Upper lobe of left lung (tissue), 6 donors: ENCODE measurements at places on chromosomes 1 and 21. TPM values are rescaled to one million over a fixed set of nuclear protein-coding genes. Genes with fewer than 3 reads are reported as not detected.

- no peak for DNase-seq
- H3K4me1 ChIP-seq = no peaks in the 10 kb centered on the region
- no peaks in the 10 kb centered on the region for H3K36me3 ChIP-seq
- no peaks in the 10 kb centered on the region for H3K27me3 ChIP-seq
- H3K4me3 ChIP-seq = no peak overlapping the region
- H3K27ac ChIP-seq = no peak overlapping the region
Measured at GRCh38 chr1:232380596-232380995, 249.3 kb downstream of the SIPA1L2 start.

GRCh38 chr1:214615871-214616270 is 12.9 kb downstream of the CENPF start:
- H3K4me3 ChIP-seq = no peak overlapping the region
- no peaks in the 10 kb centered on the region for H3K36me3 ChIP-seq
- no peak for DNase-seq
- no peaks in the 10 kb centered on the region for H3K4me1 ChIP-seq
- H3K27me3 ChIP-seq = no peaks in the 10 kb centered on the region
- no peak overlapping the region for H3K27ac ChIP-seq

DNA sequence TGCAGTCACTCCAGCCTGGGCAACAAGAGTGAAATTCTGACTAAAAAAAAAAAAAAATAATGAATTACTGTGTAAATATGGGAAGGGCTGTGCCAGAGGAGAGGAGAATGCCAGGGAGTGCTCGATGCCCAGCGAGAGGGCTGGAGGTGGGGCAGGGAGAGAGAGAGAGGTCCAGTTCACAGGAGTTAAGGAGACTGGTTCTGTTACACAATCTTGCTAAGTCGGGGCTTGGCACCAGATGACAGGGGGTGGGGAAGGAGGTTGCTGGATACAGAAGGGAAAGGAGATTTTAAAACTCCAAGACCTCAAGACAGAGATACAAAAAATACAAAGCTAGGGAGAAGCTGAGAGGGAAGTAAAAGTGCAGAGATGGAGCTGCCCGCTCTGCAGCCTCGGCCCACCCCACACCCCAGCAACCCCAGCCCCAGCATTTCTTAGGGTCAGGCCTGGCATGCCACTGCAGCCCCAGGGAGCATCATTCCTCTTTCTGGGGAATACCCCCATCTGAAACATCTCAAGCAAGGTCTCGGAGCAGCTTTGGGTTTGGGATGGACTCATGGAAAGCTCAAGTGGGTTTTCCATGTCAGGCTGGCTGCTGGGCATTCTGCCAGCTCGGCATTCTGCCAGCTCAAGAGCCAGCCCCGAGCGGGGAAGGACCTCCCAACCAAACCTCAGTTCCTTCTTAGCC is 991 bp downstream of the SELENBP1 start:
- DNase-seq = peak; percentile 90
- H3K4me1 ChIP-seq = peaks cover 33% of the 10 kb centered on the region
- H3K27me3 ChIP-seq = no peaks in the 10 kb centered on the region
- H3K4me3 ChIP-seq = no peak overlapping the region
- H3K27ac ChIP-seq = peak overlapping the region; percentile 83
- peaks cover 10% of the 10 kb centered on the region for H3K36me3 ChIP-seq

GRCh38 chr1:229075716-229076115 is 195.2 kb upstream of the RAB4A start:
- no peak for DNase-seq
- H3K27ac ChIP-seq = no peak overlapping the region
- no peaks in the 10 kb centered on the region for H3K36me3 ChIP-seq
- H3K4me1 ChIP-seq = no peaks in the 10 kb centered on the region

BTF3L4 gene
- total RNA-seq = 37.1 TPM

GRCh38 chr1:2274929-2275475 is 46.9 kb downstream of the SKI start:
- H3K36me3 ChIP-seq = peaks cover 5% of the 10 kb centered on the region
- peaks cover 100% of the 10 kb centered on the region for H3K4me1 ChIP-seq
- peak; percentile 85 for DNase-seq
- no peaks in the 10 kb centered on the region for H3K27me3 ChIP-seq

DNA sequence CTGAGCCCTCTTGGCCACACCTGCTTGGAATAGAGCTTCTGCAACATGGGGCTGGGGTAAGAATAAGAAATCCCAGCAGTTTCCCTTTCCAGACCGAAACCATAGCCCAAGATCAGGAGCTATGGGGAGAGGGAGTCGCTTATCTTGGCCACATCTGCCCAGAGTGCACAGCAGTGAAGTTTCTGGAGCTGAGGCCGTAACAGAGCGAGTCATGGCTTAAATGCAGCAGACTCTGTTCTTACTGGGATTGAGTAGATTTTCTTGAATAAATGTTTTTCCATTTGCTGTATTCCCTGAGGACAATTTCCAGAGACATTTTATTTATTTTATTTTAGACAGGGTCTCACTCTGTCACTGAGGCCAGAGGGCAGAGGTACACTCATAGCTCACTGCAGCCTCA is 33.5 kb downstream of the CFAP57 start:
- peak overlapping the region; percentile 77 for H3K27ac ChIP-seq
- no peak overlapping the region for H3K4me3 ChIP-seq
- DNase-seq = no peak

DNA sequence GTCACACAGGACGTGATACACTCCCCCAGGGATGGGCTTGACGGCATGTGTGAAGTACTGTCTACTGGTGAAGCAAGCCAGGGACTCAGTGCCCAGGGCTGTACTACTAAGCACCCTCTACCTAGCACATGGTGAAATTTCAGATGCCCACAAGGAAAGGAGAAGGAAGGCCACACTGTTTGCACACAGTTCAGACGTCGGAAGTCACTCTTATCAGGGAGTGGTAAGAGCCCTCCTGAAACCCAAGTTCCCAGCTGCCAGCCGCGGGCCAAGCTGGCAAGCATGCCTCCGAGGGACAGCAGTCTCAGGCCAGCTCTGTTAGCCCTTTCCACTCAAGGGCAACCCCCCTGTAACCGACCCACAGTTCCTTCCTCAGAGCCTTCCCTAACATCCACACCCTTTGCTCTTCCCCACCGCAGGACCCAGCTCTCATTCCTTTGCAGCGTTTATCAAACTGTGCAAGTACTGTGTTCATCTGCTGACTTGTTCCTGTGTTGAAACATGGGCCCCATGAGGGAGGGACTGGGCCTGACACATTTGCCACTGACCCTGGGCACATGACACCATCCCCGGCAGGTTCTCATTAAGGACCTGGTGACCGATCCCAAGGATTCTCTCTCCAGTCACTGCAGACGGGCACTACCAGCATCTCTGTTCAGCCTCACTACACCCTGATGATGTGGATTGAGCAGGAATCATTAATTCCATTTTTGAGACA is 58.5 kb downstream of the SLC66A1 start:
- no peaks in the 10 kb centered on the region for H3K27me3 ChIP-seq
- H3K27ac ChIP-seq = peak overlapping the region; percentile 66
- DNase-seq = peak; percentile 80
- H3K4me3 ChIP-seq = no peak overlapping the region
- peaks cover 53% of the 10 kb centered on the region for H3K4me1 ChIP-seq

DNA sequence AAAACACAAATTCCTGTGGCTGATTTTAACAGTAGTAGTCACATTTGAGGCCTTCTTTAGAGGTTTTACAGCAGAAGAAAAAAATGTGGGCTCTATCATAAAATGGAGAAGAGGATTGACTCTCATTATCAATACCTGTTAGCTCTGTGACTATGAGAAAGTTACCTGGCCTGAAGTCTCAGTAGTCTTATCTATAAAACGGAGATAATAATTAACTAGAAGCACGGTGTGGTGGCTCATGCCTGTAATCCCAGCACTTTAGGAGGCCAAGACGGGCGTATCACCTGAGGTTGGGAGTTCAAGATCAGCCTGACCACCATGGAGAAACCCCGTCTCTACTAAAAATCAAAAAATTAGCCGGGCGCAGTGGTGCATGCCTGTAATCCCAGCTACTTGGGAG is 90.4 kb upstream of the PLPPR4 start:
- H3K4me3 ChIP-seq = no peak overlapping the region
- H3K36me3 ChIP-seq = no peaks in the 10 kb centered on the region
- no peak overlapping the region for H3K27ac ChIP-seq
